Karpas-422 (cell line): ENCODE measurements at places on chromosomes 2 and 18. TPM values are rescaled to one million over a fixed set of nuclear protein-coding genes. Genes with fewer than 3 reads are reported as not detected.

DNA sequence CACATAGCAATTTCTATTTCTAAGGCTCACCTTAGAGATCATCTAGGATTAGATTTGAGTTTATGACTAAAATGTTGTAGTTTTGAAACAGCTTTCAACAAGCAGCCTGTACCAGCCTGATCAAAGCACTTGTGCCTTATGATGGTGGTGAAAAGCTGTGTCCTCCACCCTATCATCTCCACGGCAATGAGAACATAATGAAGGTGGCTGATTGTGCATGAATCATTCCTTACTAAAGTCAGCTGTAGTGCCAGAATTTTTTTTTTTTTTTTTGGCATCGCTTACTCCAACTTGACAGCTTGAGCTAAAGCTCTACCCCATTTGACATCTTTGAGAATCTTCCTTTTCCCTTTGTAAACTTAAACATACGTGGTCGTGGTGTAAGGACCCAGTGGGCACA, 86.0 kb downstream of the DCC start:
- no peak for DNase-seq

DNA sequence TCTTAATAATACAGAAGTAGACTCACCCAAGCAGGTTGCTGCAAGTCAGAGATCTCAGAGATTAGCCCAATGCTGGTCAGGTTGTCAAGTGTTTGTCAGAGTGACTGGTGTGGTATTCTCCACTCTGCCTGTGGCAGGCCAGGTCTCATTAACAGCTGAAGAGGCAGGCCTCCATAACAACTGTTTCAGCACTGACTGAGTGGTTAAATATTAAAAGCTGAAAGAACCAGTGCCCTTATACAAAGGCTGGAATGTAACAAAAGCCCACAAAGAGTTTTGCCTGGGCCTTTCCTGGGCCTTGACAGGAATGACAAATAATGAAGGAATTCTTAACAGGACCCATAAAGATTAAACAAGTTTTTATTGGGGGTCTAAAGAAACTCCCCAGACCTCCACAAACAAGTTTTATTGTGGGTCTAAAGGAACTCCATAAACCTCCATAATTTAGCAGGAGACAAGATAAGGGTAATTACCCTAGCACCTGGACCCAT, 26.8 kb downstream of the SULT1C2 start:
- DNase-seq, result no peak

DNA sequence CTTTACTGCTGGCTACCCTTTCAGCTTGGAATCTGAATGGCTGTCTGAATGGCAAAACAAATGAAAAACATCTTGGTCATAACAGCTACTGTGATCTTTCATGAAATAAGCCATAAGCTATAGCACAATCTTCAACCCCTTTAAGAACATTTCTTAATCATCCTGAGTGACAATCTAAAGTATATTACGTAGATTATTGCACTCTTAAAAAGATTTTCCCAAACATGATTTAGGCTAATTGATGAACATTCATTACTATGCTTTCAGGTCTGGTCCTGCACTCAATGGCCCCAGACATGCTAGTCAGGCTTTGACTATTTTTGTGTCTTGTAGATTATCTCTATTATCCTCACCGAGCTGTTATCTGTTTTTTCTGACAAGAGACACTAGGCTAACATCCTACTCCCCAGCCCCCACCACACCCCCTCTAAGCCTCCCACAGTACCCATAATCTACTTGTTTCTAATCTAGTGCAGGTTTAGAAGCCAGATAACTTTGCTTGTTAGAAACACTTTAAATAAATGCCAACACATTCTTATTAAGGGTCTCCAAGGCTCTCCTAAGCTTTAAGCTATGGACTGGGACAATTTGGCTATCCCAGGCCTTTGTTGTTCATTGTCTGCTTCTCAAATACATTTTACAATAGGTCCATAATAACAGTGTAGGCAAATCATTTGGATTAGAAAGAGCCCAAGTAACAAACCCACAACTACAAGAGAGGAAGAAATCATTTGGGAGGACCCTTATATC, 4.2 kb downstream of the SMAD2 start:
- no peak for DNase-seq

- DNase-seq, result no peak
These were observed 606.0 kb downstream of the TMEM182 start for GRCh38 chr2:103367877-103368276.

DNA sequence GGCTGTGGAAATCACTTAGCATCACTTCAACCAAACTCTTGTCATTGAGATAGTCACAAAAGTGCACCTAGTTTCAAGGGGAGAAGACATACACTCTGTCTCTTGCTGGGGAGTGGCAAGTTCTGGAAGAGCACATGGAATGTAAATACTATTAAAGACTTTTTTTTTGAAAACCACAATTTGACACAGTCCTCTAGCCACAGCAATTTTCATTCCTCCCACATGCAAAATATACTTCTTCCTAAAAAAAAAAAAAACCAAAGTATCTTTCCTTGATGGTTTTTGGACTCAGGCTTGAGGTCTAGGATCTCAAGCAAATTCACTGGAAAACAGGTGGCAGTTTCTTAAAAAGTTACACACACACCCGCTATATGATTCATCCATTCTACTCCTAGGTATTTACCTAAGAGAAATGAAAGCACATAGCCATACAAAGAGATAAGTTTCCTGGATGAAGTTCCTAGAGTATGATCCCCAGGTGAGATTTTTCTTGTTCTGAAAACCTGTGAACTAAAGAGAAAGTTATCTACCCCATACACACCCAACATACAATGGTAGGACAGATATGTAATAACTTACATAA, 295.8 kb downstream of the SP3 start:
- no peak for DNase-seq

Gene NOL4
- total RNA-seq, result 6.5 and 18.5 TPM in 2 replicates

DNA sequence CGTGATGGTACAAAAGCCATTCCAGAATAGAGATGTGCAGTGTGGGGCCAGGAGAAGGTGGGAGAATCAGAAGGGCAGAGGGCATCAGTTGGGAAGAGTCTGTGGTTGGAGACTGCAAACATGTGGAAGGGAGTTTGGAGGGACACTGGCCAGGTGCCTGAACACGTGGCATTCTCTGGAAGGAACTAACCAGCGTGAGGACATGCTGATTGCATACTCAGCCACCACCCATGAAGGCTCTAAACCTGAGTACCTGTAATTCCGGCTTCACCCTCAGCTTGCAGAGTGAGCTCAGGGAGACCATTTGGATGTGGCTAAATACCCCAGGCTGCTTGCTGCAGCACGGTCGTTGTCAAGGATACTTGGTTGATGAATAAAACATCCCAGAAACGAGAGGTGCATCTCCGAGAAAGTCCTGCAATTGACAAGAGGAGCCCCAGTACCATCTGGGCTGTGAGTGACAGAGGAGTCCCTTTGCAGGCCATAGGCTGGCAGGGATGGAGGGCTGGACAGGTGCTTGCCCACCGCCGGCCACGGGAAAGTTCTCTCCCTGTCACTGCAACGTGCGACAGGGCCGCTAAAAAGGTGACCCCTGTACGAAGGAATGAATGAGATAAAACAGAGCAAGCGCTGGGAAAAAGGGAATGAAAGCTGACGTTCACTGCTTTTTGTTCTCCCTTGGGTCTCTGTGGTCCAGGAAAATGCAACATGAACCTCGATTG, 5.0 kb downstream of the ACKR3 start:
- DNase-seq, result no peak

GRCh38 chr2:60226943-60227342, 326.5 kb downstream of the BCL11A start:
- no peak for DNase-seq

Gene FBXO15
- total RNA-seq, result 0.32 and 0.89 TPM in 2 replicates

DNA sequence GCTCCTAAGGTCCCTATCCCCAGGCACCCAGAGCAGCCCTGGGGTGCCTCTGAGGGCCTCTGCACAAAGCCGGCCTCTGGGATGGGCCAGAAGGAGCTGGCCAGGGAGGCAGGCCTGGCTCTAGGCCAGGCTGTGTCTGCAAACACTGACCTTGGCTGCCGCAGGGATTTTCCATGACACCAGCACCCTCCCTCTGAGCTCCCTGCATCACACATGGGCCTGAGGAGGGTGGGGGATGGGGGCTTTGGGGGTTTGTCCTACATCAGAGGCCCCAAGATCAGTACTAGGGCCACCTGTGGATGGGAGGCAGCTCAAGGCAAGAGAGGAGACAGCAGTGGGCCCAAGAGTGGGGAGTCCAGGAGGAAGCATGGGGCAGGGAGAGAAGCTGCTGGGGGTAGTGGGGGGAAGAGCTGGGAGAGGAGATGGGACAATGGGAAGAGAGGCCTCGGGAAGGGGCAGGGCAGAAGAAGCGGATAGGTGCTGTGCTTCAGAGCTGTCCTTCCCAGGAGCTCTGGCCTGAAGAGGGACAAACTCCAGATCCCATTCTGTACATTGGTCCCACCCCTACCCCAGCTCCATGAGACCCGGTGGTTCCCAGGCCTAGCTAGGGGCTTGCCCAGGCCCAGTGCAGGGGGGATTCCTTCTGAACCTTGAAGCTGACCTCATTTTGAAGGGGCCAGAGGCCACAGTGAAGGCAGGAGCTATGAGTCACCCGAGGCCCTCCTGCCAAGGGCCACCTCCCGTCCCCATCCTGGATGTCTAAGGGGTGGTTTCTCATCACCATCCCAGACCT, 28.0 kb downstream of the KCNK3 start:
- no peak for DNase-seq

GRCh38 chr2:113061241-113061640, 2.2 kb downstream of the IL36RN start:
- DNase-seq, result no peak

- DNase-seq, result peak; percentile 96
These were observed 157.9 kb downstream of the ANKRD44 start for GRCh38 chr2:197152451-197153228.

GRCh38 chr2:200305797-200306195, 697 bp upstream of the SPATS2L start:
- no peak for DNase-seq

- no peak for DNase-seq
These were observed 210.4 kb upstream of the DSEL start for GRCh38 chr18:67726882-67727281.

Gene CYTIP
- 72.2 and 97.7 TPM in 2 replicates for total RNA-seq

Gene RND3
- not detected in 2 replicates for total RNA-seq

GRCh38 chr2:158931572-158931971, 36.9 kb upstream of the TANC1 start:
- DNase-seq, result no peak

Gene GATA6
- not detected in 2 replicates for total RNA-seq

DNA sequence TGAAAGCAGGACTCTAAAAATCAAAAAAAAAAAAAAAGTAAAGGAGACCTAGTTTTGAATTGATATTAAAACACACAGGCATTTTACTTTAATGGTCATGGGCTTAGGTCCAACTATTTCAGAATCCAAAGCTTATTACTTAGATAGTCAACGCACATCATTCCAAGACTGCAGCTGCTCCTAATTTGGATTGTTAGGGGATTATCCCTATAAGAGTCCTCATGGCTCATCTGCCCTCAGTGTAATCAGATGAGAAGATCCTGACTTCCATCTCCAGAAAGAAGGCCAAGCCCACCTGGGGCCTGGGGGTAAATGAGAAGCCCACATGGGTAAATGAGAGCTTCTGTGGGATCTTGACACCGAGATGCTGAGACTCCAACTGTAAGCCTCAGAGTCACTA, 424.2 kb downstream of the NRXN1 start:
- no peak for DNase-seq

Gene CBLN2
- total RNA-seq, result not detected in 2 replicates

GRCh38 chr18:69484699-69485396, 84.2 kb downstream of the DOK6 start:
- DNase-seq, result no peak

- peak; percentile 14 for DNase-seq
These were observed 2.9 kb downstream of the DNPEP start for GRCh38 chr2:219384859-219385258.

Gene MLPH
- total RNA-seq, result not detected in 2 replicates

GRCh38 chr2:189621781-189622180, 39.5 kb upstream of the ASNSD1 start:
- DNase-seq, result peak; percentile 2

GRCh38 chr2:75146606-75147332, 52.6 kb downstream of the TACR1 start:
- no peak for DNase-seq

GRCh38 chr2:152466041-152466440, 131.1 kb downstream of the FMNL2 start:
- no peak for DNase-seq

Gene CFC1
- not detected in 2 replicates for total RNA-seq

DNA sequence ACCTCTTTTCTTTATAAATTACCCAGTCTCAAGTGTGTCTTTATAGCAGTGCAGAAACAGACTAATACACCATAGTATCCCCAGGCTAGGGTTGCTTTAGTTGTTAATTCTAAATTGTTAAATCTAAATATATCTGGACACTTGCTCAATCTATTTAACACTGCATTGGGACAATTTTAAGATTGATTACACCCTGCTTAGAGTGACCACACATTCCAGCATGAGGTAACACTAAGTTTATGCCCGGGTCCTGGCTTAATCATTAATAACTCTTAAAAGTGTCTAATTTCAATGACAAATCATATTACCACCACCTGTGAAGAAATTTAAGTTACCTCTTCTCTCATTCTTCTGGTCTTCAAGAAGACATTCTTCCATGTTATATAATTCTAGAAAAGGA, 131.4 kb downstream of the ZNF385B start:
- no peak for DNase-seq

DNA sequence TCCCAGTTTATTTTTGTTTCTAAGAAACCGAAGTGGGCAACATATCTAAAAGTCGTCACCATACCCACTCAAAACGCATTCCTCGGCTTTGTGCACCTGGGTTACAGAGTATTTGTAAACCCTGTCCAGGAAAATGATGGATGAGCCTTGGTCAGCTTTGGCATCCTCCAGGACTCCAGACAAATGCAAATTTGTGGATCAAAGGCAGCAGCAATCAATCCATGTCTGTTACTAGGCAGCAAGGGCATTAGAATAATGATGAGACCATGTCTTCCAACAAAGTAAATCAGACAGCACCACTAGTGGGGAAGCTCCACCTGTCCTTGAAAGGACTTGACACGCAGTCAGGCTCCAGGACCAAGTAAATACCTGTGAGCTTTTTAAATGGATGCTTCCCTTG, 672.6 kb upstream of the GYPC start:
- DNase-seq, result no peak

DNA sequence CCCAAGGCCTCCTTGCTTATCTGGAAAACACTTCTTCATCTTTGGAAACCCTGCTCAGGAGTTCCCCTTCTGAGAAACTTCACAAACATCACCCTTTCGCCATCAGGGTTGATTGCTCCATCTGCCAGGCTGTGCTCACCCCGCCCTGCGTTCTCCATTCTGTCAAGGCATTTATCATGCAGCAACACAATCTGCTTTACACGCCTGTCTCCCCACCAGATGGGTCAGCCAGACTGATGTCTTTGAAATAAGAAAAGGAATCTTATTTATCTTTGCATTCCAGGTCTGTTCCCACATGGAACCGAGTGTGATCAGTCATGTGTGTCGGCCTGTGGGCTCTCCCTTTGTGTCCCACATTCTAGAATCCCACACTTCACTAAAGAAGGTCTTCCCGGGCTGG, 110.0 kb upstream of the ARL4C start:
- DNase-seq, result no peak
